ENCODE measurements at places on chromosomes 12 and 14.
A peak's percentile ranks its signal among the peaks of the same experiment; 100 is the strongest.

GRCh38 chr12:62210422-62210821 is 49.8 kb upstream of the USP15 start:
- no peak for DNase-seq

- DNase-seq: no peak
These were observed 395.5 kb downstream of the ZFP36L1 start for GRCh38 chr14:68397371-68397811.

- no peak for DNase-seq
These were observed 94.3 kb upstream of the PDE3A start for GRCh38 chr12:20274008-20274407.

DNA sequence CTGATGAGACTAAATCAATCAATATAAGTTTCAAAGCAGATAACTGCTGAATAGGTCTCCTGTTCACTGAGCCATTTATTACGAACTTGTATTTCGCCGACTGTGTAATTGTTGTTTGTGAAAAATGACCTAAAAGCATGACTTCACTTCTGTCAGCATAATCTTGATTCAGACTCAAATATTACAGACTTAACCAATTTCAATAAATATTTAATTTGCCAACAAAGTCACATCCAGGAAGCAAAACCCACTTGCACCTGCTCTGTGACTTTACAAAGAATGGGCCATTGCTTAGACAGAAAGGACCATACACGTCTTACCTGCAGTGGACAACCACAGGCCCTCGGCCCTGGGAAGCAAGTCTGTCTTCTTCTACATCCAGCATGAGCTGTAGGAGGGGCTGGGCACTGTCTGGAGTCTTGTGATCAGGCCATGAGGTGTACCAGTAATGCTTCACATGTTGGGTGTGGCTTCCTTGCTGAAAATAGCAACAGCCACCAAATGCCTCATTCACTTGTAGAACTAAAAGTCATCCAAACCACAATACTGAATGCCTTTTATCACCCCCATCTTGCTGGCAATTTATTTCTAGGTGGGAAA is 23.5 kb upstream of the PTPRB start:
- no peak for DNase-seq

DNA sequence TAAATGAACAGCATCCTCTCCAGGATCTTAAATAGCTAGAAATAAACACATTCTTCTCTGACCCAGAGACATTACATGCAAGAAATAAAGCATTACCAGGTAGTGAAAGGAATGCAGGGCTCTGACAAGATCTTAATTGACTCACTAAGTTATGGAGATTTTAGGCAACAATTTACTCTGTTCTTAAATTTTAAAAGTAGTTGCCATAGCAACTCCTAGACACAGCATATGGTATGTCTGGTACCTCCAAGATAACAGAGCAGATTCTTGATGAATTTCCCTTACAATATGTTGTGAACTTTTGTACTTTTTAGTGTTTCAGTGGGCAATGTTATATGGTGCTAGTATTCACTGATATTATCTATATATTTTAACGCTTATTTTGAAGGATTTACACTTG is 76.7 kb upstream of the G2E3 start:
- no peak for DNase-seq

- no peak for DNase-seq
These were observed 68.4 kb upstream of the PTGR2 start for GRCh38 chr14:73783107-73783727.

DNA sequence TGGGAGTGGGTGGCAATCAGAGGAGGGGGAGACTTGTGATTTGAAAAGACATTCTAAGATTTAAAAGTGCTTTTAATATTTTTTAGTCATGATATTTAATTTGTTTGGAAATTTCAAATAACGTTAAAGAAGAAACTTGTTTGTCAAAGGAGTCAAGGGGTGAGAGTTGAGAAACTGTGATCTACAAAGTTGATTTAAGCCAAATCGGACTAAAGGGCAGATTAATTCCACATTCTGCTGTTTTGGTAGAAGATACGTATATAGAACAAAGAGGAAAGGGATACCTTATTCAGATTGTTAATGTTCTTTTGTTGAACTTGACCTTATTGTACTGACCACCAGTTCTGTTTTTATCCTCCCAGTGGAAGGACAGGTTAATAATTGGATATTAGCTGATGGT is 6.7 kb downstream of the EIF4B start:
- no peak for DNase-seq

GRCh38 chr14:41824441-41824840 is 217.8 kb downstream of the LRFN5 start:
- DNase-seq: no peak

DNA sequence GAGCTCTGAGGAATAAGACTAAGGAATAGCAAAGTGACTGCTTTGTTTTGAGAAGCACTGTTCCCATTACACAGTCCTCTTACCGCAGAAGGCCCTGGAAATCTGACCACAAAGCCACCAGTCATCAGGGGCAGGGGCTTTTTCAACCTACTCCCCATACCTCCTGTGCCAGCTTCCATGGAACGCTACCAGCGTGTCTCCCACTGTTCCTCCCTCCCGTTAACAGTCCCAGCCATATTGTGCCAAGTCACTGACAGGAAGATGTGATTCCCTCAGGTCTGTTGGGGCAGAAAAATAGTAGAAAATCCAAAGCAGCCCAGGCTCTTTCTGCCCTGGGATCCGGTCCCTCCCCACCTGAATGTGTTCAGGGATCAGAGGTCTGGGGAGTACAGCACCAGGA is 46.6 kb upstream of the VPS33A start:
- no peak for DNase-seq

DNA sequence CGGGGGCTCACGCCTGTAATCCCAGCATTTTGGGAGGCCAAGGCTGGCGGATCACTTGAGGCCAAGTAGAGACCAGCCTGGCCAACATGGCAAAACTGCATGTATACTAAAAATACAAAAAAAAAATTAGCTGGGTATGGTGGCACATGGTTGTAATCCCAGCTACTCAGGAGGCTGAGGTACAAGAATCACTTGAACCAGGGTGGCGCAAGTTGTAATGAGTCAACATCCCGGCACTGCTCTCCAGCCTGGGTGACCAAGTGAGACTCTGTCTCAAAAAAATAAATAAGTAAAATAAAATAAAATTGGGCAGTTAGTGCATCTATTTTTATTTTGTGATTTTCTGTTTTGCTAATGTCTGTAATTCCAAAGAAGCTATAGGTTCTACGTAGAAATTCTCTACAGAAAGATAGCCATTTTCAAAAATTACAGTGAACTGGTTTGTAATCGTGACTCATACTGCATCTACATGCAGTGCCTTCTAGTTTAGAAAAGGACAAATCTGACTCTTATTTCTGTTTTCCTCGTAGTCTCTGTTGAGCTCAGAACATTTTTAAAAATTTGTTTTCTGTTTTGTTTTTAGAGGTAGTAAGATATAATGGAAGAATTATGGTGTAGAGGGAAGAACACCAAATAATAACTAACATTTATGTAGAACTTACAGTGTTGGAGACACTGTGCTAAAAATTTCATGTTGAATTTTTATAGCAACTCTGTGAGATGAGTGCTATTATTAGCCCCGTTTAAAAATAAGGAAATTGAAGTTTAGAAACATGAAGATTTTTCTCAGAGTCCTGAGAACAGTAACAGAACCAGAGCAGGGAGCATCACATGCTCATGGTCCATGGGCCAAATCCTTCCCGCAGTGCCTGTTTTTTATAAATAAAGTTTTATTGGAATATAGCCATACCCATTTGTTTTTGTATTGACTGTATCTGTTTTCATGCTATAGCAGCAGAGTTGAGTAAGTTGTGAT is 201.2 kb downstream of the SYNE2 start:
- no peak for DNase-seq

- no peak for DNase-seq
These were observed 38.3 kb upstream of the DYNC1H1 start for GRCh38 chr14:101926085-101926484.

DNA sequence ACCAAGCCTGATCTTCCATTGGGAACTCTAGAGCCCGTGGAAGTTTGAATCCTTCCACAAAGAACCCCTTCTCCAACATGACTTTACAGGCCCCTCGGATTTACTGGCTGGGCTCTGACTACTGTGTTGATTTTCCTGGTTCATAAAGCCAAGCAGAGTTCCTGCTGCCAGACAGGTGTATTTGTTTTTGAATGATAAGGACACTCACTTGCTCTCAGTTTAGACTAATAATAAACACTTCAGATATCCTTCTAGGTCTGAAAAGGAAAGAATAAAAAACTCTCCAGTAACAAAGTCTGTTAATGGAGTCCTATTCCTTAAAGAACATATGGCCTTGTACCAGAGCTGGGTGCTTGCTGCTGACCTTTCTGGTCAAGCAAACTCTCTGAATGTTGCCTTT is 31.0 kb downstream of the SIX1 start:
- DNase-seq: no peak

- DNase-seq: no peak
These were observed 106.4 kb upstream of the SRRM4 start for GRCh38 chr12:118874698-118875548.

DNA sequence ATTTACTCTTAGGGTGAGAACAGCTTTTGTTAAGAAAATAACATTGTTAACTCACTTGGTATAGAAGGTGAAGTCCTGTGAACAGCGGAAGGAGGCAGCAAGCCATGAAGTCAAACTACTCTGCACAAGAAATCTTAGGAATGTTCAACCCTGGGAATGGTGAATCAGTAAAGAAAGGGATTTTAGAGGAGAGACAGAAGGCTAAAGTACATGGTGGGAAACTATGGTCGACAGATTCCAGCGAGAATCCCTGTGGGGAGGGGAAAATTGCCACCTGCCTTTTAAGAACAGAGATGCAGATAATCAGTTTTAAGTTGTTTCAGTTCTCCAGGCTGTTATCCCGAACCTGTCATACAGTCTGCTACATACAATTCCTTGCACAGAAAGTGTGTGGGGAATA is 63.2 kb upstream of the PTPRR start:
- DNase-seq: no peak

GRCh38 chr14:24080888-24081738 is 9.8 kb downstream of the CPNE6 start:
- DNase-seq: peak; percentile 36

- no peak for DNase-seq
These were observed 24.5 kb upstream of the HECTD1 start for GRCh38 chr14:31232081-31232480.

DNA sequence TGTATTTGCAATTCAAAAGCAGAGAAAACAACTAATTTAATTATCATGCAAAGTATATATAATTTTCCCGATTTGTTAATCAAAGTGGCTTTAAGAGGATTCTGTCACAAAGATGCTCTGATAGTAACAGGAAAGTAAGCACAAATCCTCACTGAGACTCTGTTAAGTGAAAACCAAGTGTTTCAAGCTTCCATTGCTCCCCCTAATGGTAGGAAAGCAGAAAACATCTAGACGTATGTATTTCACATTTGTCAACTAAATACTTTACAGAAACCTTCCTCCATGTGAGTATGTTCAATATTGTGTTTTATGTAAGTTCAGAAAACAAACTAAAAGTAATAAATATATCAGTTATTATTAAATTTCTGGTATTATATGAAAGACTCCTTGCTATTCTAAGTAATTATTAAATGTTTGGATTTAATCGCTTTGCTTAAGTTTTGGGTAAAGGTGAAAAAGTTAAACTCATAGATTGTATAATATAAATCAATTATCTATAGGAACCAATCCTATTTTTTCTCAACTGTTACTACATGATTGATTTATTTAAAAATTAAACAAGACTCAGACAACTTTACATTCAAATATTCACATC is 1.5 kb upstream of the NTS start:
- DNase-seq: no peak

- DNase-seq: peak; percentile 90
These were observed 13.0 kb upstream of the UBC start for GRCh38 chr12:124927201-124928094.

DNA sequence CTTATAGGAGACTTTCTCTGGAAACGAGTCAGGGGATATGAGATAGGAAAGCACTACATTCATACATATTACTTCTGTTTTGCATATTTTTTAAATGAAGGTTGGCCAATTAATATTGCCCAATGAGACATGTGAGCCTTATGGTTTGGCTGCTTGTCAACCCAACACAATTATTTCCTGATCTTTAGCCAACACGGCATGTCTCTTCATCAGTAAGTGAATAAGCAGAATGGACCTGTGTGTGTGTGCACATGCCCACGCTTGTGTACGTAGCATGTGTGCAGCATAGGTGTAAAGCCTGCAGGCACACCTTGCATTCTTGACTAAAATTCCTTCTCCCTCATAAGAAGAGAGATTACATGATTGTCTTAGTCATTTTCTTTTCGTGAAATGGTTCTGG is 88.3 kb downstream of the STON2 start:
- DNase-seq: no peak

- DNase-seq: no peak
These were observed 147.1 kb upstream of the PLEKHA5 start for GRCh38 chr12:18982226-18982949.

DNA sequence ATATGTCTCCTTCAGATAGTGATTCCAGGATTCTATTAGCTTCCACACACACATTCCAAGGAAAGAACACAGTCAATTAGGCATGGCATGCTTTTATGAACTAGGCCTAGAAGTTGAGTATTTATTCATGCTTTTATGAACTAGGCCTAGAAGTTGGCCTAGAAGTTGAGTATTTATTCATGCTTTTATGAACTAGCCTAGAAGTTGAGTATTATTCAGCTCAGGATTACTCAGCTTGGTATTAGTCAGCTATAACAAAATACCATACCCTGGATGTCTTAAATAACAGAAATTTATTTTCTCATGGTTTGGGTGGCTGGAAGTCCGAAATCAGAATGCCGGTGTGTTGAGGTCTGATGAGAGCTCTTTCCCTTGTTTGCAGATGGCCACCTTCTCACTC is 442.7 kb upstream of the FLRT2 start:
- no peak for DNase-seq

- DNase-seq: no peak
These were observed 451.3 kb downstream of the ZFP36L1 start for GRCh38 chr14:68341411-68342212.

DNA sequence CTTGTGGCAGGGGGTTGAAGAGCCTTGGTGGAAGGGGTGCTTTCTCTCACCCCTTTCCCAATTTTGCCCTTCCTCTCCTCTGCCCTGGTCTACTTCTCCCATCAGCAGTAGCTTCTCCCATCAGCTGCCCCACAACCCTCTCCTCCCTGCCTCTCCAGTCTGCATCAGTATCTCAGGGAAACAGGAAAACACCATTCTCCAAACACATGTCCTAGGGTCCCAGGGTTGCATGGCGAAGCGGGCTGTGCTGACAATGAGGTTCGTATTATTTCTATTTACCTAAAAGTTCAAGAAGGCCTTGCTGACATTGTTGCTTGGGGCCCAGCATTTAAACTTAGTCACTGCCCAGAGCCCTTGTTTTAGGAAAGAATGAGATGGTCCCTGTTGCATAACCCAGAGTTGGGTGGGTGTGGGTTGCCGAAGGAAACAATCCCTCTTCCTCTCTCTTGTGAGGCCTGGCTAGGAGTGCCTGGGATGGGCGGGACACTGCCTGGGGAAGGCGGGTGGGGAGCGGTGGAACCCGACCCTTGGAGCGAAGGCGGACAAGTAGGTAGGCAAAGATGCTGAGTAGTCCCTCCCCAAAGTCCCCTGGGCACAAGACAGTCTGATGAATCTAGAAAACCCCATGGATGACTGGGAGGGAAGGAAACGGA is 1.3 kb upstream of the IGFBP6 start:
- no peak for DNase-seq

DNA sequence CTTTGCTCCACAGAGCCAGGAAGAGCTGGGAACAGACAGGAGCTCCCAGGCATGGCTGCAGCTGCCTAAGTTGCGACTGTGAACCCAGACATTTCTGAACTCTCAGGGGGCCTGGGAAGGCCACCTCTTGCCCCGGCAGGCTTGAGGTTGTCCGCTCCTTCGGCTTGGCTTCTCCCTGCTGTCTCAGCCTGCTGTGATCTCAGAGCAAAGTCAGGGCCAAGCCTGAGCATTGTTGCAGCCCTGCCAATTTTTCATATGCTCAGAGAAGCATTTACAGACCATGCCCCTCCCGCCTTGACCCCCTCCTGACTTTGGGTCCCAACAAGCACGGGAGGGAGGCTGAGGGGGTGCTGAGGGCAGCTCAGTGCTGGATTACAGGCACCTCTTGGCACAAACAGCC is 1439.1 kb upstream of the FLRT2 start:
- DNase-seq: no peak

Measured in stimulated activated CD4-positive, alpha-beta T cell treated with anti-CD3 and anti-CD28 coated beads, Interleukin-15, amount 100 ng/mL, for 48 hours (primary cell).